ENCODE measurements at places on chromosomes 1 and 21.

GRCh38 chr1:6803357-6803756, 18.1 kb downstream of the CAMTA1 start:
- DNase-seq = no peak

GRCh38 chr1:51444534-51445192, 74.4 kb downstream of the EPS15 start:
- no peak for DNase-seq

- DNase-seq = no peak
Measured at GRCh38 chr1:27536767-27537166, 46.8 kb upstream of the WASF2 start.

GRCh38 chr1:65147424-65148177, 402 bp upstream of the AK4 start:
- peak; percentile 16 for DNase-seq

- no peak for DNase-seq
Measured at GRCh38 chr21:28257276-28257675, 735.4 kb downstream of the LTN1 start.

- no peak for DNase-seq
Measured at GRCh38 chr1:163668472-163668871, 346.7 kb downstream of the NUF2 start.

GRCh38 chr1:172832006-172832725, 173.3 kb downstream of the FASLG start:
- no peak for DNase-seq

DNA sequence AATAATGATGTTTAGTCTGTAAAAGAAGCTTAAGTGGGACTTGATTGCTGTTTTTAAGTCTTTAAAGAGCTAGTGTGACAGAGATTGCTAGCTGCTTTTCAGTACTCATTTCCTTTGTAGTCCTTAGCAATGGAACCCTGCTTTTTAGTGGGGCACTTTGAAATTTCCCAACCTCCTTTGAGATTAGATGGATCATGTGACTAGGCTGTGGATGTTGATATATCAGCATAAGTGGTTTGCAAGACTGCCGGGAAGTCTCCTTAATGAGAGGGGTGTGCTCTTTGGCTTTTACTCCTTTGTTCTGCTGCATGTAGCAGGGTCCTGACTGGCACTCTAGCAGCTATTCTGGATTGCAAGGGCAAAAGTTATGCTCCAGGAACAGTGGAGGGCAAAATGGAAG, 11.2 kb upstream of the RCOR3 start:
- no peak for DNase-seq

- no peak for DNase-seq
Measured at GRCh38 chr1:160885042-160885441, at the start of gene ITLN1. Gene ITLN1, minus strand, starts transcription at chr1:160885180. Its CDS starts 303 bp downstream, at chr1:160884877.

DNA sequence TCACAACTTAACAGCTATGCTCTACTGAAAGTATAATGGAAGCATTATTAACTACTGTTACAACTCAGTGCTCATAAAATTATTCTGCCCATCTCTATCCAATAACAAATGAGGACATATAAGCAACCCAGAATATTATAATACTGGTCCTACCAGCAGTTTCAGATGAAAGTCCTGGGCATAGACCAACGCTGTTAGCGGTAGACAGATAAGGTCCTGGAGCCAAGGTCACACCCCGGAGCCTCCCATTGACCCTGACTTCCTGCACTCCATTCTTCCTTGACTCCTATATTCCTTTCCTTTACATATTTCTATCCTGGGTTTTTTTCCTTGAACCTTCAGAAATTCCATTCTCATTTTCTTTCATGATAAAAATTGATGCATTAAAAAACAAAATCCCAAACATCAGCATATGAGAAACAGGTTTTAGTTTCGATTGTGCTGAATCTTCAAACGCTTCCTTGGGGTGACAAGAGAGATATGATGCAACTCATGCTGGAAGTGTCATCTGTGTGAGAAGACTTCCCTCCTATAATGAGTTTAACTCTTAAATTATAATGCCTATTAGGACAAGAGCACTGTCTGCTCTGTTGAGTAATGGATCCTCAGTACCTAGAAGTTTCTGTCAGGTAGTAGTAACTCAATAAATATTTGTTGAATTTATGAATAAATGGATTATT, 831.1 kb downstream of the LRRIQ3 start:
- no peak for DNase-seq

- no peak for DNase-seq
Measured at GRCh38 chr21:29074007-29074376, 544 bp upstream of the CCT8 start.

DNA sequence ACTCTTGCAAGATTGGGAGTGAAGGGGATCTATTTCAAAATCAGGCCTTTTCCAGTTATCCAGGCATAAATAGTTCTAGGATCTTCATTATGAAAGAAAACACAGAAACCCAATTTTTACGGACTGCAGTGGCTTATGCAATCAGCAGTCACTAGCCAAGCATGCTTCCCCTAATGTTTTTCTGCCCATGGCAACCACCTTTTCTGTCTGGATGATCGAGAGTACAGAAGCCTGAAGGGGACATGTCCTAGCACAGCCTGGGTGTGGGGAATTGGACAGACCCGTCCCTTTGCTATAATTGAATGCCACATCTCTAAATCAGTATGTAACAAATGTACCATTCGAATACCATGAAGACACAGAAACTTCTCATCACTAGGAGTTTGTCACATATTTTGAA, 29.8 kb upstream of the NCAM2 start:
- DNase-seq = no peak

- no peak for DNase-seq
Measured at GRCh38 chr1:214438075-214438474, 113.3 kb downstream of the PTPN14 start.

GRCh38 chr1:164702216-164702615, 143.2 kb downstream of the PBX1 start:
- no peak for DNase-seq

DNA sequence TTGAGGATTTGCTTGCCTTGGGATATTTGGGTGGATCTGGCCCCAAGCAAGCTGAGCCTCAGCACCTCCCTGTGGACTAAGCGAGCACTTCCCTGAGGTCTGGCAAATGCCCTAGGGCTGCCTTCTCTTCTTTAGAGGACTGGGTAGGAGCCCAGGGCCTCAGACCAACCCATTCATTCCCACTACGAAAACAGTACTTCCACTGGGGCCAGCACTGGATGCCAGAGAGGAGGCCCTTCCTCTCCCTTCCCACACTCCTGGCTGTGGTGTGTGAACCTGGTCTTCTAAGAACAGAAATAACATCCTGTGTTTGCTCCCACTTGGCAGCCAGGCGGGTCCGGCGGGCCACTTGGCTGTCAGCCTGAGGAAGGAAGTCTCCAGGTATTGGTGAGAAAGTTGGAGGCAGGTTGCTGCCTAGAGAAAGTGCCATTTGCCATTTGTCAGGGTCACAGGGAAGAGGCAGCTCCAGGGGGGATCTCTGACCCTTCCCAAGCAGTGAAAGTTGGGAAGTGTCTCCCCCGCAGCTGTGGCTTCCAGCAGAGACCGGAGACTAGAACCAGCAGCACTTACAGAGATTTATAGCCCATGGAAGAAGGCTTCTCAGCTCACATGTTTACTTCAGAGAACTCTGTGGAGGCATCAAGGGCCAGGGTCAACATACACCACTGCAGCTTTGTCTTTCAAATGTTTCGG, 323.5 kb downstream of the SIPA1L2 start:
- no peak for DNase-seq

DNA sequence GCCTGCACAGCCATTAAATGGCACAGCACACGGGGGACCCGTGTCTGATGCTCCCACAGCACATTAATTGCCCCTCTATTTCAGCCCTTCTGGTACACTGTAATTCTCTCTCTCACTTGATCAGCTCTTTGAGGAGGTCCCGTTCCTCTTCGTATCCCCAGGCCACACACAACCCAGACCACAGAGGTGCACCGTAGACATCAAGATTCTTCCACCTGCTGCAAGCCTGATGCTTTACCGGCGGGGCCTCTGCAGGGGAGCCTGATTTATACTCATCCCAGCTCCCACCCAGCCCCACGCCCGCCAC, 759 bp downstream of the SMYD3 start:
- no peak for DNase-seq

GRCh38 chr1:50611675-50612074, 188.4 kb upstream of the DMRTA2 start:
- no peak for DNase-seq

DNA sequence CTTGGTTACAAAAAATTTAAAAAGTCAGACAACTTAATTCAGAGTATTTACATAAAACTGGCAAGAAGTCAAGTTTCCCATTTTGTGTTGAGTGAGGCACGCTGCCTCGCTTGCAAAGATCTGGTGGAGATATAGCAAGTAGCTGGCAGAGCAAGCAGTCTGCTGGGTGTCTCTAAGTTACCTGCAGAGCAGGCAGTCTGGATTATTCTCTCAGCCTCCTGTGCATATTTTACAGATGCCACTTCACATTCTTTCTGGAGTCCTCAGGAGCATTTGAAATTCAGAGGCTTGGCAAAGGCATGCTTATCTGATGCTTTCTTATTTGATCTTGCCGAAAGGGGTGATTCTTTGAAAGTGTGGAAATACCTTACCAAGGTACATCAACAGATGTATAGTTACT, 640.4 kb upstream of the ADGRL4 start:
- DNase-seq = no peak

- no peak for DNase-seq
Measured at GRCh38 chr1:214538496-214538895, 12.9 kb downstream of the PTPN14 start.

GRCh38 chr1:160522622-160523345, at the start of gene SLAMF6:
Gene SLAMF6, minus strand, starts transcription at chr1:160523255. Its CDS starts 63 bp downstream, at chr1:160523192.
- DNase-seq = peak; percentile 48

DNA sequence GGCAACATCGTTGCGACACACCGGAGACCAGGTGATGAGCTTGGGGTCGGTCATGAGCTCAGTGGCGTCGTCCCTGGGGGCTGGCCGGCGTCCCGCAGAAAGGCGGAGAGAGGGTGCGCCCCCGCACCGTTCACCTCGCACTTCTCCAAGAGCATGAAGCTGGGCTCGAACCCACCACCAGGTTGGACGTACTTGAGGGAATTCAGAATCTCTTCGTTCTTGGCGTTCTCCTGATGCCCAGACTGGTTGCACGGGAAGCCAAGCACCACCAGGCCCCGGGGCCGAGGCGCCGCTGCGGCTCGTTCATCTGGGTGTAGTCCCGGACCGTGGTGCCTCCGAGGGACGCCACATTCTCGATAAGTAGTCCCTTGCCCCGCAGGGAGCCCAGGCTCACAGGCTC, 176.6 kb upstream of the ADAMTS5 start:
- DNase-seq = no peak

Data from AML-193 (cell line).